Renal pelvis (tissue), 12 donors: ENCODE measurements at places on chromosomes 3 and 15. TPM values are rescaled to one million over a fixed set of nuclear protein-coding genes. Genes with fewer than 3 reads are reported as not detected.

MESP1 gene
- polyA plus RNA-seq: 1.3 TPM

LMAN1L gene
- polyA plus RNA-seq: 0.04 TPM

GOLGA6L4 gene
- polyA plus RNA-seq: 10.1 TPM

CDV3 gene
- 130 TPM for polyA plus RNA-seq

CCDC54 gene
- 0.06 TPM for polyA plus RNA-seq

ELP6 gene
- polyA plus RNA-seq: 42.1 TPM

CERS3 gene
- 0.03 TPM for polyA plus RNA-seq

VWA5B2 gene
- 2.1 TPM for polyA plus RNA-seq

ABHD10 gene
- 52.0 TPM for polyA plus RNA-seq

FILIP1L gene
- 20.2 TPM for polyA plus RNA-seq

CCR2 gene
- 0.87 TPM for polyA plus RNA-seq

SUCNR1 gene
- 6.6 TPM for polyA plus RNA-seq

CHRNB4 gene
- 3.0 TPM for polyA plus RNA-seq

MESP2 gene
- 0.44 TPM for polyA plus RNA-seq

GTPBP8 gene
- 23.5 TPM for polyA plus RNA-seq

GPR160 gene
- 31.0 TPM for polyA plus RNA-seq

LARP6 gene
- polyA plus RNA-seq: 15.3 TPM

ASB14 gene
- polyA plus RNA-seq: 0.56 TPM

PTPRG gene
- polyA plus RNA-seq: 83.3 TPM

OR5K3 gene
- not detected for polyA plus RNA-seq

UBL7 gene
- polyA plus RNA-seq: 59.5 TPM

ST3GAL6 gene
- polyA plus RNA-seq: 81.7 TPM

RGMA gene
- 7.3 TPM for polyA plus RNA-seq
